ENCODE measurements at places on chromosomes 12 and 14.

GRCh38 chr14:95287176-95287754 lies 32.4 kb downstream of the CLMN start:
- DNase-seq, result peak; percentile 39

DNA sequence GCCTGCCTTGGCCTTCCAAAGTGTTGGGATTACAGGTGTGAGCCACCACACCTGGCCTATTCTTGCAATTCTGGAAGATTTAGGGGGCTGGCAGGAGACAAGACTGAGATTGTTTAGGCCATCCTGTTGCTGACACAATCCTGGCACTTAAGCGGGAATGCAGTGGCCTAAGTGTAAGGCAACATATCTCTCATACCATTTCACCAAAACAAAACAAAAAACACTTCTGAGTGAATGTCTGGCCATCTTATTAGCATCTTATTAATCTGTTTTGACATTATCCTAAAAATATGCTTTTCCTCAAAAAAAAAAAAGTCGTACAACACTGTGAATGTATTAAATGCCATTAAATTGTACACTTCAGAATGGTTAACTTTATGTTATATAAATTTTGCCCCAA lies 67.6 kb downstream of the DENND5B start:
- DNase-seq, result no peak

DNA sequence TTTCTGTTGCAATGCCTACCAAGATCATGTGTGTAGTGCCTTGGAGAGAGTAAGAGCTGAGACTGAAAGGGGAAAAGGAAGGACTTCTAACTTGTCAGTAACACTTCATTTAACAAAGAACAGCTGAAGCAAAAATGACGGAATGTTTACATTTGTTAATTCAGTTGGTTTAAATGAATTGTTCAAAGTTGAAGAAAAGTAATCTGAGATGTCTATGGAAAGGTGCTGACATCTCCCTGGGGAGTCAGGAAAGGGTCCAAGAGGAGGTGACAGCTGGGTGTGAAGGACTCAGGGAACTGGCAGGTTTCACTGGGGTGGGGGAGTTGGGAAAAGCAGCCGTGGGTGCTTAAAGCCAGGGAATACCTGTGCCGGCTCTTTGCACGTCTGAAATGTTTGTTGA lies 7.9 kb downstream of the TMEM63C start:
- DNase-seq, result no peak

GRCh38 chr12:12079291-12079690 lies 8.6 kb downstream of the BCL2L14 start:
- DNase-seq, result no peak

DNA sequence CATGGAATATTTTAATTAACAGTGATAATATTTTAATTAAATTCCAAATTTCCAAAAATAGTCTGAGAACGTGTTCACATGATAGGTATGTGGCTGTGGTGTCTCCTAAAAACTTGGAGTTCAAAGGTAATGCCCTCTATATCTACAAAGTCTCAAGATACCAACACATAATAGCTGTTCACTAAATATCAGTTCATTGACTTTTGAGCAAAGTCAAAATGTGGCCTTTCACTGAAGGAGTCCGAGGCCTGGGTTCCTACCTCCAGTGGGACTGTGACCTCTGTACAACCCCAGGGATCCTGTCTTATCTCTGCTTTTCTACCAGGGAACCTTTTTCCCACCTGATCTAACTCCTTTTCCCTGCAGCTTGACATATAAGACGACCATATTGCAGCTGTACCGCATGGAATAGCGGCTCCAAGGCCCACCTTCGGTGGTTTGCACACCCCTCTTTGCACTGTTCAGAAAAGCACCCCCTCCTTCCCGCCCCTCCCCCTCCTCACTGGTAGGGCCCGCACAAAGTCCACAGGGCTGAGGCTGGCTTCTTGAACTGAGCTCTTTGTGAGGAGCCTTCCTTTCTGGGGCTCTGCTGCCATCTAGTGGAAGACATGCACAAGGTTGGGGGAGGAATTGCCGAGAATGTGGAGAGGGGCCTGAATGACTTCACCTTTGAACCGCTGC lies 3.1 kb downstream of the CCND2 start:
- DNase-seq, result no peak

DNA sequence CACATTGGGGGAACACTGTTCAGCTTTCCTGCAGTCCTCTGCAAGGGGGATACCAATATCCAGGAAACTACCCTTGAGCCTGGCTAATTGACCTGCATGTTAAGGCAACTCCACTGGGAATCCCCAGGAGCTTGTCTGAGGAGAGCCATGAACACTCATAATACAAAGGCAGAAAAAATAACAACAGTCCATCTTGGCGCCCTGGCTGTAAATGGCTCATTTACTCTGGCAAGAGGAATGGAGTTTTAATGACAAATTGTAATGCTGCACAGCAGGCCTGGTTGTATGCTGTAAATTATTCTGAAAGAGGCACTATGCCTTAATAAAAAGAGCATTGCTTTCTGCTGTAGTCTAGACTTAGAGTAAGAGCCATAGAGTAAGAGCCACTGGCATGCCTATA lies 58.3 kb downstream of the SLC8A3 start:
- peak; percentile 88 for DNase-seq

DNA sequence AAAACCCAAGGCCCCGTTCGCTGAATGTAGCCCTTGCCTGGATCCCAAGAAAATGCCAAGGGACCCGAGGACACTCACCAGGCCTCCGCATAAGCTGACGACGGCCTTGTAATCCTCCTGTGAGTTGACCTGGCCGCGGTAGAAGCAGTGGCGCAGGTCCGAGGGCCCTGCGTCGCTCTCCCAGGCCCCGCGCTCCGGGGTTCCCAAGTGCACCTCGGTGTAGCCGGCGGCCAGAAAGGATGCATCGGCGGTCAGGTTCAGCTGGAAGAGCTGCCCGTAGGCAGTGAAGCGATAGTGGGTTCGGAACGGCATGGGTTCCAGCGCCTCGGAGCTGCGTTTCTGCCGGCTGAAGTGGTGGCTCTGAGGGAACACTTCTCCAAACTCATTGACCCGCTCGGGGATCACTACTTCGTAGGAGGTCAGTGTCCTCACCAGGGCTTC lies 1.2 kb downstream of the ADAMTS20 start:
- no peak for DNase-seq

DNA sequence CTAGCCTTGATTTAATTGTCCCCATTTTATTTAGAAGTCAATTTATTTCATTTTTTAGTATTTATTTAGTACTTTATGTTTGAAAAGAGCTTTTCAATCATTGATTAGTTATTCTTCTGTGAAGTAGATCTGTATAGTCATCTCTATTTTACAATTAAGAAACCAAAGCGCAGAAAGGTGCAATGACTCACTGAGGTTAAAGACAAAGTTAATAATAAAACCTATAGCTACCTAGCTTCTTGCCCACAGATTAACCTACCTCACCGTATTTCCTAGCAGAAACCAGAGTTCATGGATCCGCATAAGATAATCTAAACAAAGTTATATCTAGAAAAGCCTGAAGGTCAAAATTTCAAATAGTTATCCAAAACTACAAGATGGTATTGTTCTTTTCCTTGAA lies 176.4 kb downstream of the GRIN2B start:
- DNase-seq, result no peak

DNA sequence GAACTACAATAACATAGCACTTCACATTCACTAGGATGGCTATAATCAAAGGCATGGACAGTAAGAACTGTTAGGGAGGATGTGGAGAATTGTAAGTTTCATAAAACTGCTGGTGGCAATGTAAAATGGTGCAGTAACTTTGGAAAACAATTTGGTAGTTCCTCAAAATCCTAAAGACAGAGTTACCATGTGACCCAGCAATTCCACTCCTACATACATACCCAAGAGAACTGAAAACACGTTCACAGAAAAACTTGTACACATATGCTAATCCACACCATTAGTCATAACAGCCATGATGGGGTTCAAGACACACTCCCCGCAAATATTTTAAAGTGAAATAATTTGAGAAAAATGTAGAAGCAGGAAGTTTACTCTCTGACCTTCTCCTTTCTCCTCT lies 31.7 kb downstream of the GALC start:
- no peak for DNase-seq

DNA sequence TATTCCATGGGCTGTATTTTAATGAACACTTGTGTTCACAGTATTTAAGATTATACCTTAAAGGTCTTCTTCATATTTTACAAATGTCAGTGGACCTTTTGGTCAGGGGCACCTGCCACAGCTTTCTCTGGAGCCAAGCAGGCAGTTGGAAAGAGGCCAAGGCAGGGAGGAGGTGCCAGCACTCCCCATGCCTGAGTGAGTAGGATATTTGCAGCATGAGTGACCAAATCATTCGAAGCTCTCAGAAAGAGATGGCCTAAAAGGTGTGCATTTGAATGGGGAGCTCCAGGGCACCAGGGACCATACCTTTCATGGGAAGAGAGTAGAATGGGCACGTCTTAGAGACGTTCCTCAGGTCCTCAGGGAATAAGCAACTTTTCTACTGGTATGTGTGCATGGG lies 121.6 kb downstream of the GPR135 start:
- DNase-seq, result no peak

DNA sequence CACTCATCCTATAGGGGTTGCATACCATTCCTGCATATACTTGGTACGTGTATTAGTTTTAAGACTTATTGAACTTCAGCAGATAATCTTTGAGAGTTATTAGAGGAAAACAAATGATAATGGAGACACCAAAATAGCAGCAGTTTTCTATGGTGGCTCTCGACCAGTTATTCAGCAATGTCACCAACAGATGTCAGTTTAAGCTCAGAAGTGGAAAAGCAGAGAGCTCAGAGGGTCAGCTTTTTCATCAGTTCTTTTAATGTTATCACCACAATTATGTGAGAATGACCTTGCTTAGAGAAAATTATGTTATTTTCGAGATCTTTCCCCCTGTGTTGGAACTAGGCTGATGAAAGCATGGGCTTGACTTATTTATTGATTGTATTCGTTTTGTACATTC lies 32.0 kb downstream of the PTPN11 start:
- no peak for DNase-seq

- DNase-seq, result no peak
These were observed 169.6 kb downstream of the C12orf42 start for GRCh38 chr12:103326190-103326589.

- no peak for DNase-seq
These were observed 249.1 kb upstream of the FAR2 start for GRCh38 chr12:28899951-28900350.

DNA sequence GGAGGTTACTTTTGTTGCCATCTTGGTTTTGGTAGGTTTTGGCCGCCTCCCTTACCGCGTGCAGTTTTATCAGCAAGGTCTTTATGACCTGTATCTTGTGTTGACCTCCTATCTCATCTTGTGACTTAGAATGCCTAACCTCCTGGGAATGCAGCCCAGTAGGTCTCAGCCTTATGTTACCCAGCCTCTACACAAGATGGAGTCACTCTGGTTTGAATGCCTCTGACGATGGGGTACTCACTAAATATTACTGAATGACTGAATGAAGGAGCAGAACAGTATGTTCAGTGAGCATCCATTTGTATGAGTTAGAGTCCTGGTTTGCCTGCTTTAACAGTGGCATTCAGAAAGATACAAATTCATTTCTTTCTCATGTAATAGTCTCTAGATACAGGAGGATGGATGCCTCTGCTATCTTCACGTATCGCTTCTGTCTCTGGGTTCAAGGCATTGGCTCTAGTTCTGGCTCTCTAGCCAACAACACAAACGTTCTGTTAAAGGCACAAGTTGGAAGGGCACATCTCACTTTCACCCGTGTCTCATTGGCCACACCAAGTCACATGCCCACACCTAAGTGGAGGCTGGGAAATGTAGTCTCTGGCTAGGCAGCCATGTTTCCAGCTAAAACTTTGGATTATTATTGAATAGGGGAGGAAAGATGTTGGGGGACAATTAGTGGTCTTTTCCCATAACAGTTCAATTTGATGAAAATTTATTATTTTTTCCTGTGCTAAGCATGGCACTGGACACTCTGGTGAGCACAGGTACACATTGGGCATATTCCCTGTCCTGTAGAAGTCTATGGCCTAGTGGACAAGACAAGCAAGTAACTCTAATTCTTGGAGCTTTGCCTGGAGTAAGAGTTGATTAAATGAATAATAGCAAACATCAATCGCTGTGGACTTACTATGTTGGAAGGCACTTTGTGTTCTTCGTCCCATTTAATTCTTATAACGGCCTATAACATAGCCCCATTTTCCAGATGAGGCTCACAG lies 75.2 kb upstream of the RPH3A start:
- DNase-seq, result no peak

DNA sequence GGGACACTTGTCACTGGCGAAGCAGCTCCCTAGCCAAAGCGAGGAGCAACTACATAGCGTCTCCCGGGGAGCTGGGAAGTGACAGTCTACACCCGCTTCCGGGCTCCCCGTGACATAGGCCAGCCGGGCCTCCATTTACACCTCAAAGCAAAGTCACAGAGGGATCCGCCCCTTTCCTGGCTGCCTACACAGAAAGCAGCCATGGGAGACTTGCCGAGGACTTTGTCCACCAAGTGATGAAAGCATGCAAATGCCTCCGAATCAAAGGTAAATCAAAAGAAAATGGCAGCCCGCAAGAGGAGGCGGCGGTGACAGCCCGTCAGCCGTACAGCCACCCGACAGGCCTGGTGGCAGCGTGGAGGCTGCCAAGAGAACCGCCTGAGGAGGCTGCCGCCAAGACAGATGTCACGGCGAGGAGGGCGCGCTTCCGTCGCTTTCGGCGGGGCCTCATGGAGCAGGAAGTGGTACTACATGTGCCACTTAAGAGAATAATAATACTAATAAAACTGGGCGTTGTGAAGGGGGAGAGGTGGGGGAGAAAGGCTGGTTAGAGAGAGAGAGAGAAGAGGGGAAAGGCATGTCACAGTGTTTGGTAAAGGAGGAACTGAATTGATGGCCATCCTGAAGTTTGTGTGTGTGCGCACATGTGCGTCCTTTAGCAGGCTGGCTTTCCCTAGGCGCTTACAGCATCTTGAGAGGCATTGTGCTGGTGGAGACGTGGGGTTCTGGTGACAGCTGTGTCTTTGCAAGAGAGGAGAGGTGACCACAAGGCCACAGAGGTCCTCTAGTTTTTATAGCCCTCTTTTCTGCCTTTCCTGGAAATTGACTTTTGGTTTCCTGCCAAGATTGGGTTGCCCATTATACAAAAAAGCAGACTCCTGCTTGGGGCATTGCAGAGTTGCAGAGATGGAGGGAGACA lies 661.7 kb downstream of the VRK1 start:
- DNase-seq, result no peak

DNA sequence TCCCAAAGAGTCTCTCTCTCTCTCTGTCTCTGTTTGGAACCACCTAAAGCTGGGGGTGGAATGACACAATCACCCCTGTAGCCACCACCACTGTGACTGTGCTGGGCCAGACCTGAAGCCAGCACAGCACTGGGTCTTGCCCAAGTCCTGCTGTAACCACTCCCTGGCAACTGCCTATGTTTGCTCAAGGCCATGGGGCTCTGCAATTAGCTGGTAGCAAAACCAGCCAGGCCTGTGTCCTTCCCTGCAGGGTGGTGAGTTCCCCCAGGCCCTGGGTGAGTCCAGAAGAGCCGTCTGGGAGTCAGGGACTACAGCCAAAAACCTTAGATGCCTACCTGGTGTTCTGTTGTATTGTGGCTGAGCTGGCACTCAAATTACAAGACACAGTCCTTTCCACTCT lies 50.8 kb downstream of the DGLUCY start:
- DNase-seq, result no peak

GRCh38 chr12:88520436-88520820 lies 59.8 kb downstream of the KITLG start:
- no peak for DNase-seq
